ENCODE measurements at places on chromosomes 2 and 18. TPM values are rescaled to one million over a fixed set of nuclear protein-coding genes. Genes with fewer than 3 reads are reported as not detected.

- no peak for DNase-seq
Observed at GRCh38 chr2:176104316-176105077, 2.6 kb upstream of the HOXD11 start.

DNA sequence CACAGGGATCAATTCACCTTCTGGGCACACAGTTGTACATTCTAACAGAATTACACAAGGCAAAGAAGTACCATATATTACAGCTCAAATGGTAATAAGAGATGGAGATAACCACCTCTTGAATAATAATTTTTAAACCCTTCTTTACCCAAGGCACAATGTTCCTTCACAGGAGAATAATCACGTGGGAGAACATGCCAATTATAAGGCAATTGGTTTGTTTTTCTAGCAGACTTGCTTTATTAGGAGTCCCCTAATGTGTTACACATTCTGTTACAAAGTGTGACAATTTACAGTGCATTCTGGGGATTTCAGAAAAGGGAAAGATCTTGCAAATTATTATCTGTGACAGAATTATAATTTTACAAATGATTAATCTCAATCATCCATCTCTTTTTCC is 380.3 kb downstream of the RND3 start:
- no peak for DNase-seq

- DNase-seq = no peak
Observed at GRCh38 chr2:188878716-188879115, 95.5 kb upstream of the COL3A1 start.

DNA sequence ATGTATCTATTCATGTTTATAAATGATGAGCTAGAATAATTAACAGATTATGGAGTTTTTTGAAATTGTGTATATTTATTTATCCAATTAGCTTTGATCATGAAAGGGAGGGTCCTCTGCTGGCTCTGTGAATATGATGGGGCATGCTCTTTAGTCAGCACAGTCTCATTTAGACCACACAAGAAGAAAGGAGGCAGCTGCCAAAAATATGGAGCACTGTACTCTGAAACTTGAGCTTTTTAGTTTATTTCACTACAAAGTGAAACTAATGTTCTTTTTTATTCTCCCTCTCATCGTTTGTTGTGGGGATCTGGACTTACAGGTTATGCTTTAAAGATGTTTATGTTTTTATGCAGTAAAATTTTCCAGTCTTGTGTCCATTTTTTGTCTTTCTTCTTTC is 266.9 kb upstream of the GULP1 start:
- DNase-seq = no peak

DNA sequence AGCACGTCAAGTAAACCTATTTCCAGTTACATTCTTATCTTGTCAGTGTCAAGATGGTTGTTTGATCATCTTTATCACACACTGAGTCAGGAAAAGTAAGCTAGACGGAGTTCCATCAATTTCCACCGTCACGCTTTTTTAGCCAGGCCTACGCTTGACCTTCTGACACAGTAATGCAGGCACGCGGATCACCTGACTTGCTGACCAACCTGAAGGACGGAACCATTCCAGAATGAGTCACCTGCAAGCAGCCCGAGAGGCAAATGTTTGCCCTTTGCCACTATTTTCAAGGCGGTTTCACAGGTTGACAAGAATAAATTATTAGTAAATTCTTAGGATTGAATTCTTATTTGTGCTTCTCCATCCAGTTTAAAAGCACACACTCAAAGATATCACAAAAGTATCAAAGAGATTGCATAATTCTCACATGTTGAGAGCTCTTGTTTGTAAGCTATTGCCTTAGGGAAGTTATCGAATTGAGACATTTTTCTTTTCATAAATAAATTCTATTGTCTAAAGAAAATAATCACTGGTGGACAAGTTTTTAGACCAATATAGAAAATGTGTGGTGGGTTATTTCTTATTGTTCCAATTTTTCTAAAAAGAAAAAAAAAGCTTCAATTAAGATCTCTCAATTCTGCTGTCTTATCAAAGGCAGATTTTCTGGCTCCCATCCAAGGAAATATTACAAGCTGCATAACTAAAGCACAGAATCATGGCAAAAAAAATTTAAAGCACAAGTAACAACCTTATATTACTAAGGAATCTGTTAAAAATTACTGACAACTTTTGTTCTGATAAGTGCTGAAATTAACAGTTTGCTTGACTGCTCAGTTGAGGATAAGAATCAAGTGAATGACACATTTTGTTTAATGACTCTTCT is 31.9 kb downstream of the UXS1 start:
- DNase-seq = no peak

GRCh38 chr2:31785876-31786275 is 205.1 kb upstream of the SRD5A2 start:
- no peak for DNase-seq

- no peak for DNase-seq
Observed at GRCh38 chr18:44562986-44563385, 117.7 kb upstream of the SETBP1 start.

DNA sequence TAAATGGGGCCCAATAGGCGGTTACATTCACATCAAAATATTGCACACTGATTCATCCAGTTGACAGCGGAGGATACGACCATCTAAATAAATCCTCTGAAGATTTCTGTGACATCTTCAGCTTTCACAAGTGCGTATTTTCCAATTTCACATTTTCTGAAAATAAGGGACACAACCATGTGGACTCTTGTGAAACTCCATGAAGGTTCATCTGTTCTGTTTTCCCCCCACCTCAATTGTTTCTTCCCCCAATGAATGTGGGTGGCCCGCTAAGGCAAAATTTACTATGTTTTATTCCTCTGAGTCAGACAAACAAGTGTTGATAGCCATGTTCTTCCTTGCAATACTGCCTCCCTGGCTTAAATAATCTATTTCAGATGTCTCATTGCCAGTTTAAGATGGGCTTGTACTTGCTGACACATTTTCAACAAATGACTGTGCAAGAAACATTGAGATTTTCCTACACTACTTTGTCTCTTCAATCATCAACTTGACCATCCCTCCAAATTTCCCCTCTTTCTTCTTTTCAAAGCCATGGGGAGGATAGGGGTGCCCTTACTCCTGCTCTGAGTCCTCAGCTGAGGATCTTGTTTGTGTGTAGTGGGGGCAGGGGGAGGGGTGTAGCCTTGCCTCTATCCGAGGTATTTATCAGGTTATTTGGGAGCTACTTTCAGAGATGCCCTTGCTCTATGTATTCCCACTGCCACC is 78.2 kb downstream of the BCL11A start:
- DNase-seq = no peak

GRCh38 chr18:74963820-74964446 is 245.0 kb downstream of the PTGR3 start:
- peak; percentile 38 for DNase-seq

- DNase-seq = no peak
Observed at GRCh38 chr2:108257757-108258331, 18.1 kb downstream of the SULT1C3 start.

DNA sequence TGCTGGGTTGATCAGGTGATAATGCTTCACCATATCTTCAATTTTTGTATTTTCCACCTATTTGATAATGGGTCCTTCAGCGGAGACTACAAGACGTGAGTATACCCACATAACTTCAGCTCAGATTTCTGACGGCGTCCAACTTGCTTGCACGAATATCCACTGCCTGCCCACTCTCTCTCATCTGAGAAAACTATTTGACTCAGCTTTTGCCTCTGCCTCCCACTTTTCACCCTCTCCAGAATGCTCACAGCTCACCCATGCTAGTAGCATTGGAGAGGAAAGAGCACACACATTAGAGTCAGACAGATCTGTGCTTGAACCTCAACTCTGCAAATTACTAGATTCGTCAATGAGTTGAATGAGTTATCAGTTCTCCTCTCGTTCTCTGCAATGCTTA is 166.8 kb downstream of the BCL2 start:
- no peak for DNase-seq

- no peak for DNase-seq
Observed at GRCh38 chr2:17429130-17429529, 89.1 kb downstream of the RAD51AP2 start.

DNA sequence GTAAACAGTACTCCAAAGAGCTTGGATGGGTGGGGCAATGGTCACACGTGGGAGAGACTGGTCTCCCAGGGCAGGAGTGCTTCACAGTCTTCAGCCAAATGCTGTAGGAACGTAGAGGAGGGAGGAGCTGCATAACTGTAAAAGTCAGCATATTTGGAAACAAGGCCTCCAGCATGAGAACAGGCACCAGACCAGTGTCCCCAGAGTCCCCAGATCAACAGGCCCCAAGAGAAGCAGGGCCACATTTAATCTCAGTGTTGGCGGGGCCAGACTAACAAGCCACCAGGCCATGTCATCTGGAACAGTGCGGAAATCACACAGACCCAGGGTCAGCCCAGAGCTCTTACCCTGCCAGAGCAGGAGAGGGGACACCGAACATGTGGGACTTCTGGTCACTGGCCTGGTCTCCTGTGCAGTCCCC is 63.2 kb downstream of the ADCY3 start:
- no peak for DNase-seq

GRCh38 chr2:187545238-187545751 is 8.9 kb downstream of the TFPI start:
- no peak for DNase-seq

Gene HOXD13
- not detected for total RNA-seq

Gene UGT1A5
- total RNA-seq = not detected

Gene EFHD1
- 1.6 TPM for total RNA-seq

Gene B3GNT7
- total RNA-seq = 5.3 TPM

Gene DYNAP
- total RNA-seq = not detected

Gene UCN
- total RNA-seq = 1.5 TPM

Gene IL18RAP
- total RNA-seq = not detected

Gene ANAPC1
- total RNA-seq = 44.3 TPM

Gene ABCB11
- total RNA-seq = 1.9 TPM

Gene POMC
- total RNA-seq = 0.64 TPM

Gene NEU2
- total RNA-seq = not detected
